ENCODE measurements at places on chromosomes 12 and 14.

GRCh38 chr14:50967103-50967502, 22.8 kb upstream of the PYGL start:
- no peak for DNase-seq

GRCh38 chr14:21205026-21205677, 49.3 kb upstream of the OR5AU1 start:
- DNase-seq: no peak

DNA sequence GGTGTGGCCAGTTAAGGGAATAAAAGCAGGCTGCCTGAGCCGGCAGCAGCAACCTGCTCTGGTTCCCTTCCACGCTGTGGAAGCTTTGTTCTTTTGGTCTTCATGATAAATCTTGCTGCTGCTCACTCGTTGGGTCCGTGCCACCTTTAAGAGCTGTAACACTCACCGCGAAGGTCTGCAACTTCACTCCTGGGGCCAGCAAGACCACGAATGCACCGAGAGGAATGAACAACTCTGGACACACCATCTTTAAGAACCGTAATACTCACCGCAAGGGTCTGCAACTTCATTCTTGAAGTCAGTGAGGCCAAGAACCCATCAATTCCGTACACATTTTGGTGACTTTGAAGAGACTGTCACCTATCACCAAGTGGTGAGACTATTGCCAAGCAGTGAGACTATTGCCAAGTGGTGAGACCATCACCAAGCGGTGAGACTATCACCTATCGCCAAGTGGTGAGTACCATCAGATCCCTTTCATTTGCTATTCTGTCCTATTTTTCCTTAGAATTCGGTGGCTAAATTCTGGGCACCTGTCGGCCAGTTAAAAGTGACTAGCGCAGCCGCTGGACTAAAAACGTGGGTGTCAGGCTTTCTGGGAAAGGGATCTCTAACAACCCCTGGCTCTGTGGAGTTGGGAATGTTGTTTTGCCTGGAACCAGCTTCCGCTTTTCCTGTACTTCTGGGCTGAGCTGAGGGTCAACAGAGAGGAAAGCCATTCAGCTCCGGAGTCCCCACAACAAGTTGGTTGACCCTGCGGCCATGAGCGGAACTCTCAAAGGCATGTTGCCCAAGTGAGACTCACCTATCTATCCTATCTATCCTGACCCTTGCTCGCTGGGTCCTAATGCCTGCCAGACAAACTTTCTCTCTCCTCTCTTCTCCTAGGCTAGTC, at the start of gene DHRS2:
DHRS2 (plus strand) TSS at position 48 of the 895 bp plus-strand sequence. CDS start 2,501 bp downstream, outside the sequence.
- no peak for DNase-seq

GRCh38 chr14:86518298-86518697, 988.4 kb downstream of the FLRT2 start:
- DNase-seq: no peak

DNA sequence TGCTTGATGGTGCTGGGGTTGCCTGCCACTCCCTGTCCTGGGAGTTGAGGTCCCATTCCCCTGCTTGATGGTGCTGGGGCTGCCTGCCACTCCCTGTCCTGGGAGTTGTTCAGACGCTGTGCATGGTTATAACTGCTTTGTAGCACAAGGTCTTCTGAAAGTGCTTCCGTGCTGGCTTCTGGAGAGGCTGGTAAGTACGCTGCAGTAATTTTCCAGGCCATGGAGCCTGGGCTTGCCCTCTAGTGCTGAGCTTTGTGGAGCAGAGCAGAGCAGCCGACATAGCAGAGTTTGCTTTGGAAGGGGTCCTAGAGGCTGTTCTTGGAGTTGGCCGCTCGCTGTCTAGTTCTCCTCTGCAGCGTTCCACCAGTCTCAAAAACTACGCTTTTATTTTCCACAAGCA, 6.3 kb downstream of the B4GALNT3 start:
- no peak for DNase-seq

- no peak for DNase-seq
Measured at GRCh38 chr12:79857675-79858074, 77.2 kb downstream of the PPP1R12A start.

- DNase-seq: no peak
Measured at GRCh38 chr12:113245695-113246477, 24.6 kb downstream of the TPCN1 start.

- no peak for DNase-seq
Measured at GRCh38 chr12:95218150-95219133, 835 bp downstream of the VEZT start.

- no peak for DNase-seq
Measured at GRCh38 chr14:61515436-61516117, 179.7 kb upstream of the HIF1A start.

GRCh38 chr12:55697686-55698085, 10.0 kb downstream of the ITGA7 start:
- DNase-seq: no peak

- no peak for DNase-seq
Measured at GRCh38 chr14:104349950-104350349, 211.6 kb downstream of the KIF26A start.

- no peak for DNase-seq
Measured at GRCh38 chr14:61254808-61255526, 26.2 kb downstream of the TMEM30B start.

DNA sequence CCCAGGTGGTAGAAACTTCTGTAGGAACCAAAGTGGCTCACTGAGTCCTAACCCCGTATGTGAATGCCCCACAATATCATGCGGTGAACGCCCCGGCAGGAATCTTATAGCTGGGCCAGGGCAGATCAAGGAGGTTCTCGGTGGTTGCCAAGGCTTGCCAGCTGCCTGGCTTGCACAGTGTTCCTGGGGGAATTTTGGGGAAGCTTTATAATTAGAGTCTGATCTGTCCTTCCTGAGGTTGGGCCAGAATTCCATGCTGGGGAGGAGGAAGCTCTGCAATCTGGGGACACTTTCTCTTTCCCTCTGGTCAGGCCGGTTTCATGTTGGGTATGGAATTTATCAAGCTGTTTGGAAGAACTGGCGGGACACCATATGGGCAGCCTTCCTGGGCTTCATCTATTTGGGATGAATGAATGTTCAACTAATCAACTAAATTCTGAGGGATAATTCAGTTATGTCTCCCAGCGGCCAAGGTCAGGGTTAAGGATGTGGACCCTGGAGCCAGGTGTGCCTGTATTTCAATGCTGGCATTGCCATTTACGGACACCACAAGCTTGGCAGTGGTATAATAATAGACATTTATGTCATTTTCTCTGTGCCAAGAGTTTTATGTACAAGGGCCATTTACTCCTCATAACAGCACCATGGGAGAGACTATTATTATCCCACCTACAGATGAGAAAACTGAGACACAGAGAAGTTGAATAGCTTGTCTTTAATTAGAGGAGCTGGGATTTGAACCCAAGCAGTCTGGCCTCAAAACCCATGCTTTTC, 54.3 kb downstream of the SVOP start:
- DNase-seq: no peak

DNA sequence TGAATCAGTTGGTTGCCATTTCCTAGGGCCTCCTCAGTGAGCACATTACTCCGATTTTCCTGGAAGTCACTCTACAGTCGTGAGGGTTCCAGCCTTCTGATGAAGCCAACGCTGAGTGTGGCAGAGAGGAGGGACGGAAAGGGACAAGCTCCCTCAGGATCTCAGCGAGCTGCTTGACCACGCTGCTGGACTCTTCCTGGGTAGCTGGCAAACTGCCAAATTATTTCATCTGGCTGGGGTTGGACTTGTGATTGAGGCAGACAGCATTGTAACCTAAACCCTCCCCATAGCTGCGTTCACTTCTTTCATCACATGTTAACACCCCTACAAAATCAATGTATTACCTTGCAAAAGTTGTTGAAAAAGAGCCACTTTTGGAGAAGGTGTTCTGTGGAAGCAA, 69.6 kb upstream of the CHST11 start:
- DNase-seq: no peak

DNA sequence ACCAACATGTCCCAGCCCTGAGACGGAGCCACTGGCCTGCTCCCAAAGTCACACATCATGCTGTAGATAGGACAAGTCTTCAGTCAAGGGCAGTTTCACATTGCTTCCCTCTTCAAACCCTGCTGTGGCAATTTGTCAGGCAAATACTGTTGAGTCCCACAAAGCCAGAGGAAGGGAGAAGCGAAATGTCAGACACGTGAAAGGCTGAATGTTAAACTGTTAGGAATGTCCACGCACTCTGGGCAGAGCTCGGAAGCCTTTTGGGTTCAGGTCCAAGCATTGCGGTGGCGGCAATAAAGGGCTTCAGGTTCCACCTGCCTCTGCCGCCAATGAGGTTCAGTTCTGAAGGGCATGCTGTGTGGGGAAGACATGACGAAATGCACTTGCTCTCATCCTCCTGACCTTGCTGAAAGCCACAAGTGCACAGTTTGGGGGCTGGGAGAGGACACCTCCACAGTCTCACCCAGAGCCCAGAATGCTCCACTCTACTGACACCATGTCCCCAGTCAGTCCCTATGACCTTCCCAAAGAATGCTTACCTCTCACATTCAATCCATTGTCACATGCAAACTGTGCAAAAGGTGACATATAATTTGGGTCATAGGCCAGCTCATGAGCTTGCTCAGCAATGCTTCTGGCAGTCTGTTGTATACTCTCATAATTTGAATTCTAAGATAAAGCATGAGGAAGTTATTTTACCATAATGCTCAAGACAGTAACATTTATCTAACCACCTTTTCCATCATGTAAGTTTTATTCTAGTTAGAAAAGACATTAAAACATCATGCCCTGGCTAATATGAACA, 35.7 kb downstream of the RAD9B start:
- DNase-seq: no peak

- DNase-seq: no peak
Measured at GRCh38 chr12:115920395-115921183, 356.9 kb downstream of the MED13L start.

DNA sequence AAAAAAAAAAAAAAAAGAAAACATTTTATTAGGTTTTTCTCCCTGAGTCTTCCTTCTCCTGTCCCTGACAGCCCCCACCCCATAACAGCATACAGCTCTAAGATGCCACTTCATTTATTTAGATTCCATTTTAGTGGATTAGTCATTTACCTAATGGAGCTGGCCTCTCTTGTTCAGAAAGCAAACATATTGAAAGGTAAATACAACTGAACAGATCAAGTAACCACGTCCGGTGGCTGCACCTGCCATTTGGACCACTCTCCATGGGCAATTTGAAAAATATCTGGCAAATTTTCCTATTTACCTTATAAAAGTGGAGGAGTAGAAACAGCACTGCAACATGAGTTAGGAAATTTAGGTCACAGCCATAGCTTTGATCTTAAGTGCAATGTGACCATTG, 254.6 kb downstream of the C12orf42 start:
- DNase-seq: no peak

GRCh38 chr12:55823419-55823818, 5.6 kb downstream of the ORMDL2 start:
- DNase-seq: no peak

DNA sequence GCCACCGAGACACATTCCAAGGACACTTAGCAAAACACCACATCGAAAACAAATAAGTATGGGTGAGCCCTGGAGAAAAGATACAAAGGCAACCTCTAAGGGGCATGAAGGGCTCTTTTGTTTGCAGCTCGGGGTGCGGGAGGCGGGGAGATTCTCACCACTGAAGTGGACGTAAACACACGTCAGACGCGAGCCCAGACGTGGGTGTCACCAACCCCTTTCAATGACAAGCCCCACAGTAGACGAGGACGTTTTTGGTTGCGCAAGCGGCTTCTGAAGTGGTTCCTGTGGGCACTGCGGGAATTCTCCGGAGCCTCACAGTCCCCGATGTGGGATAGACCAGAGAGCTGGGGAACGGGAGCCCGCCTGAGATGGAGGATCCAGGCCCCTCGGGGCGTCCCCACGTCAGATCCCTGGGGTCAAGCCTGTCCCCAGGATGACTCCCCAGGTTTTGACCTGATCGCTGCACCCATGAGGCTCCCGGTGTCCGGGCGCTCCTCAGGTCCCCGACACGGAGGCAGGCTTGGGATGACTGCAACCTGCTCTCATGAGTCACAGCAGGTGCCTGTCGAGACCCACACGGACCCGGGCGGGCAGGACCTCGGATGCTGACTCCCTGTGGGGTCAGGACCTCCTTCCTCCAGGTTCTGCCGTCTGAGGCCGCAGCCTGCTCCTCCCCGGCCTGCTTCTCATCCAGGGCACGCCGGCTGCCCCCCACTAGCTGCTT, 20.3 kb upstream of the ADGRD1 start:
- DNase-seq: no peak

DNA sequence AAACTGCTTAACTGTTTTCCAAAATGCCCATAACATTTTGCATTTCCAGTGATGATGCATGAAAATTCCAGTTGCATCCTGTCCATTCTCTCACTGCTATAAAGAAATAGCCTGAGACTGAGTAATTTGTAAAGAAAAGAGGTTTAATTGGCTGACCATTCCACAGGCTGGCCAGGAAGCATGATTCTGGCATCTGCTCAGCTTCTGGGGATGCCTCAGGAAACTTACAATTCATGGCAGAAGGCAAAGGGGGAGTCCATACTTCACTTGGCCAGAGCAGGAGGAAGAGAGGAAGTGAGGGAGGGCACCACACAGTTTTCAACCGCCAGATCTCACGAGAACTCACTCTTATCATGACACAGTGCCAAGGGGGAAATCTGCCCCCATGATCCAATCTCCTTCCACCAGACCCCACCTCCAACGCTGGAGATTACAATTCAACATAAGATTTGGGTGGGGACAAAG, 18.2 kb upstream of the CLEC2D start:
- DNase-seq: peak; percentile 46

DNA sequence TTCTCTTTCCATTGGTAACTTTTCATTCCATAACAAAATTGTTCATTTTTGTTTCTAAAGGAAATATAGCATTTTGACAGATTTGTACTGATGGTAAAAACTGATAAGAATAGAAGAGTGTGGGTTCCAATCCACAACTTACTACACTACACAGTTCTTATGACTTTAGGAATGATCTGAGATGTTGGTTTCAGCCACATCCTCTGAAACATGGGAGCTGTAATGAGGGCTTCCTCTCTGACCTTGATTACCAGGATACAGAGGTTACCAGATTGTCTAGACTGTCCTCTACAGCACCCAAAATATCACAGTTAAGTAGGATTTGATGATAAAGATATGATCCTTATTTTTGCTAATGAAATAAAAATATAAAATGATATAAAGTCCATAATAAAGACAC, 1184.6 kb downstream of the FLRT2 start:
- no peak for DNase-seq

GRCh38 chr12:113130457-113131135, 5.0 kb downstream of the RASAL1 start:
- DNase-seq: no peak

GRCh38 chr12:88218293-88218692, 76.2 kb downstream of the TMTC3 start:
- no peak for DNase-seq

DNA sequence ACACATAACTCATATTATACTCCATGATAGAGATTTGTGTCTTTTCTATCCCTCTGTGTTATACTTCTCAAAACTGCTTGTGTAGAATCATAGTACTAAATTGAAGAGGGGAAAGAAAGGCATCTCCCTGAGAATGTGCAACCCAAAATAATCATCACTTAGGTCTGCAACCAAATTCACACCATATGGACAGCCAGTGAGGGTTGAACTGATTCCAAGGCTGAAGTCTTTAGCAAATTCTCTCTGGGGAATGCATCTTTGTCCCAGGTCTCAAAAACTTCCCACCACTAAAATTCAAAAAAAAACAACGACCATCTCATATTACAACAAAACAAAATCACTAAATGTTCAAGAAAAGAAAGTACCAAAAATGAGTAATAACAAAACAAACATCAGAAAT, 11.0 kb downstream of the ZFC3H1 start:
- DNase-seq: no peak

- no peak for DNase-seq
Measured at GRCh38 chr12:51465491-51465890, 40.9 kb downstream of the SLC4A8 start.

- DNase-seq: no peak
Measured at GRCh38 chr14:71592361-71592760, 339.9 kb upstream of the RGS6 start.
